CD4-positive, alpha-beta T cell treated with Interleukin-1 beta for 1 hour (primary cell): ENCODE measurements at places on chromosomes 4 and X.
A peak's percentile ranks its signal among the peaks of the same experiment; 100 is the strongest.

DNA sequence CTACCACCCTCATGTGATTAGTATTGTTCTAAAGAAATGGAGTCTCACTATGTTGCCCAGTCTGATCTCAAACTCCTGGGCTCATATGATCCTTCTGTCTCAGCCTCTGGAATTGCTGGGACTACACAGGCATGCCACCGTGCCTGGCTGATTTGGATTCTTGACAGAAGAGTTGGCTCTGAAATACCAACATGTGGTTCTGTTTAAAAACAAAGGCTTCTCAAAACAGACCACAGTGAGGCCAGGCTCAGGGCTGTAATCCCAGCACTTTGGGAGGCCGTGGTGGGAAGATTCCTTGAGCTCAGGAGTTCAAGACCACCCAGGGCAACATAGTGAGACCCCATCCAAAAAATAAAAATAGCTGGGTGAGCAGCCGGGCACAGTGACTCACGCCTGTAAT lies 126.7 kb downstream of the DHRSX start:
- DNase-seq: no peak

- DNase-seq: no peak
Observed at GRCh38 chrX:100995469-100995868, 26.0 kb downstream of the ARL13A start.

- no peak for DNase-seq
Observed at GRCh38 chr4:10620935-10621488, 63.6 kb downstream of the CLNK start.

- DNase-seq: no peak
Observed at GRCh38 chrX:18687856-18688495, 16.1 kb upstream of the RS1 start.

GRCh38 chr4:78756137-78756536 lies 20.0 kb upstream of the BMP2K start:
- no peak for DNase-seq

DNA sequence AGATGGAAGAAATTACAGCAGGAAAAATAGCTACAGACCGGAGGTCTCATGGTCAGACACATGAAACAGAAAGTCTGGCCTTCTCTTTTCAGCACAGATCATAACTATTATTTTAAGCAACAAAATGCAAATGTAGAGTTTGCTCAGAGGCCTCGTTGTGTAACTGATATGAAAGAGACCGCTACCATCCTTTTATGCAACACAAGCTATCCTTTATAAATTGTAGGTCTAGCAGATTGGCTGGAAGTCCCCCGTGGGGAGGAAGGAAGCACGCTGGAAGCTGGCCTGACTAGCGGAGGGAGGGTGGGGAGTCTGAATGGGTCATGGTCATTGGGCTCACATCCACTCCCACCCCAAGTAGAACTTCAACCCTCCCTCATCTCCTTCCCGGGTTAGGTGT lies 27.7 kb downstream of the DMP1 start:
- no peak for DNase-seq

GRCh38 chrX:68901519-68901918 lies 72.7 kb downstream of the EFNB1 start:
- DNase-seq: no peak

DNA sequence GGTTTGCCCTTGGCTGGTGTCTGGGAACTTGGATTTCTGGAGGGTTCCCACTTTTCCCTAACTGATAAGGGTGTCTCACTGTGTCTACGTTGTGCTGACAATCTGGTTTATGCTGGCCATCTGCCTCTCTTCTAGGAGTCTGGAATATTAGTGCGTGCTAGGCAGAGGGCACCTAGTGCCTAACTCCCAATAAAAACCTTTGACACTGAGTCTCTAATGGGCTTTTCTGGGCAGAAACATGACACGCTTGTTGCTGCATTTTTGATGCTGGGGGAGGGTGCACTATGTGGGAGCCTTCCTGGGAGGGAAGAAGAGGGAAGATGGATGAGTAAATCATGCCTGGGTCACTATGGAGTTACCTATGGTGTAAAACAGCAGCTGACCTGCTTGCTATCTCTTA lies 16.3 kb upstream of the ZNF41 start:
- DNase-seq: no peak

DNA sequence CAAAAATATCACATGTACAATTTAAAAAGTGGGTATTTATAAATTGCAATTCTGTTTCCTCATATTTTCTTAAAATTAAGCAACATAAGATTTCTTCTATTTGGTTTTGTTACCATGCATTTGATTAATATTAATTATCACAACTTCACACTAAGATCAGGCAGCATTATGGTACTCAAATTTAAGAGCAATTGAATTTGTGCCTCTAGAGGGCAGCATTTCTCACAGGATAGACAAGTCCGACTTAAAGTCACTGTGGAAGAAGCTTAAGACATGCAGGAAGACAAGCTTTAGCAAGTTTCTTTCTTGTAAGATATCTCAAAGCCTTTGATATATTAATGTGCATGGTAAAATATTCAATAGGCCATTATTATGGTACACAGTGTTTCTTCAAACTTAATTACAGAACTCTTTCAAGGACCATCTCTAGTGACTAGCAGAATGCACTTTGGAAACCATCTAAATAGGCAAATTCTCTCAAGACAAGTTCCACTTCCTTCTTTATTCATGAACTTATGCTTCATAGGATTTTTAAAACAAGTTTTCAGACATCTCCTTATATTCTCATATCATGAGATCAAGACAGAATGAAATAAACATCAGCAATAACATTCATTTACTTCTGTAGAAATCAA lies 35.0 kb downstream of the FBXW7 start:
- DNase-seq: peak; percentile 51

DNA sequence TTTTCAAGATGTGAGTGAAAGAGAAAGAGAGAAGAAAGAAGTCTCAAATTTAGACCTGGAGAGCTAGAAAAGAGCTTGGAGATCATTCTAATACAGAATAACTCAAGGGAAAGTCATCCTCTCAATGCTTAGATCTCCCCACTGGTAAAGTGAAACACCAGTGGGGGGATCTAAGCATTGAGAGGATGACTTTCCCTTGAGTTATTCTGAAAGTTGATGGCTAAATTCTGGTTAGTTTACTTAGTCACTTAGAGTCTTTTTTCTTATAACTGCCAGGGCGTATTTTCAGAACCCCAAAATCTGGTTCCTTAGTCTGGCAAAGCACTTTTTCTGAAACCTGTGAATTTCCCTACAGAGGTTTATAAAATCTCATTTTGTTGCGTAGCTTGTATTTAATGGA lies 198.6 kb downstream of the ARHGAP24 start:
- DNase-seq: no peak

- no peak for DNase-seq
Observed at GRCh38 chr4:110710070-110710469, 87.2 kb upstream of the PITX2 start.

DNA sequence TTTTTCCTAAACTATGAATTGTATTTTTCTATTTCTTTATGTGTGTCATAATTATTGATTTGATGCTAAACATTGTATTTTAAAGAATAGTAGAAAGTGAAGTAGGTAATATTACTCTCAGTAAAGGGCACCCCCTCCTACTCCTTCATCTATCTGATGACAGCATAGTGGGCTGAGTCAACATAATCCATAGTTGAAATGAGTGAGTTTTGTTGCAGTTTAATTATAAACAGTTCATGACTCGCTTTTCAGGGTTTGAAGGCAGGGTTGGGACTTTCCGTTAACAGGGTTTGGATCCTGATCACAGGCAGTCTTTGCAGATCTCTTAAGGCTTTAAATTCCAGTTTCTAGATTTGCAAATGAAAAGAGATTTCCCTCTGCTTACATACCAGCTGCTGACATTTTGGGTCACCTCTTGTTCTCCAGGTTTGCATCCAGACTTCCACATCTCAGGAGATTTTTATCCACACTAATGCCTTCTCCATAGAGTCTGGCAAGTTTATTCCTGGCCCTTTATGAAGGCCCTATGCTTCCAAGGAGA lies 54.0 kb upstream of the TACR3 start:
- no peak for DNase-seq

GRCh38 chr4:26522478-26522877 lies 32.2 kb upstream of the CCKAR start:
- DNase-seq: no peak

DNA sequence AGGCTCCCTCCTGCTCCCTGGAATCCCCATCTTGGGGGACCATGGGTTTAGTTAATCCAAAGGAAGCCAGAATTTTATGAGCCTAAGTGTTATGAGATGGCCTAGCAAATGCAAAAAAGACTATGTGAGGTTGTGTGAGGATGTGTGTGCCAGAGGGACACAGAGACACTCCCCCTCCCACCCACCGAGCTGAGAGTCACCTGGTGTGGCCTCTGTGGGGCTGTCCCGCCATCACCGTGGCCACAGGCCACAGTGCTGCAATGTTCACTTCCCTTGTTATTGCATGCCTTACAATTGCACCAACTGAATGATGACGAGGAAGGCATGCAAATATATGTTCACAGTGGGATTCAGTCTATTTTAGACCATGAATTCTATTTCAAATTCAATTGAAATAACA lies 601 bp upstream of the FGFBP2 start:
- DNase-seq: peak; percentile 55

GRCh38 chr4:16122784-16123183 lies 39.0 kb upstream of the PROM1 start:
- no peak for DNase-seq
